ENCODE measurements at places on chromosomes 2 and 18. TPM values are rescaled to one million over a fixed set of nuclear protein-coding genes. Genes with fewer than 3 reads are reported as not detected.

Gene ALPP
- total RNA-seq: not detected

Gene MC2R
- total RNA-seq: not detected

Gene TRPM8
- not detected for total RNA-seq

Gene NDUFAF7
- 19.1 TPM for total RNA-seq

Gene TAF4B
- 10.4 TPM for total RNA-seq

Gene ITPRID2
- total RNA-seq: 42.5 TPM

Gene CSRNP3
- total RNA-seq: not detected

Gene ATP8B1
- total RNA-seq: not detected

Gene NEMP2
- total RNA-seq: 23.6 TPM

Gene RGPD4
- total RNA-seq: not detected

Gene TMEM198
- 0.46 TPM for total RNA-seq

Gene DSG4
- not detected for total RNA-seq

Gene SH3RF3
- total RNA-seq: 0.43 TPM

Gene ARMC9
- total RNA-seq: 0.51 TPM

Gene RUFY4
- total RNA-seq: 0.88 TPM

Gene TUBA4B
- total RNA-seq: not detected

Gene MAT2A
- total RNA-seq: 243 TPM

Gene HOXD4
- total RNA-seq: not detected

Gene RSAD2
- 12.7 TPM for total RNA-seq

Gene LANCL1
- total RNA-seq: 30.1 TPM

Gene PIEZO2
- not detected for total RNA-seq

Gene IFIH1
- total RNA-seq: 23.1 TPM

Gene PSD4
- 287 TPM for total RNA-seq

Gene CFAP53
- 0.45 TPM for total RNA-seq

Gene MROH2A
- total RNA-seq: not detected

Gene TBR1
- total RNA-seq: not detected

Gene NCKAP5
- total RNA-seq: not detected

Gene HOXD12
- not detected for total RNA-seq

Gene RALB
- total RNA-seq: 62.9 TPM

Gene RGPD6
- 13.3 TPM for total RNA-seq

Gene SLC30A3
- total RNA-seq: 0.12 TPM

Gene REL
- 22.2 TPM for total RNA-seq

Gene HDHD2
- total RNA-seq: 44.7 TPM

Gene LOXHD1
- total RNA-seq: 0.13 TPM

Gene CD28
- total RNA-seq: 128 TPM

Gene EFR3B
- total RNA-seq: not detected

Gene ANO7
- 0.45 TPM for total RNA-seq

Gene IL1R2
- not detected for total RNA-seq

Gene POTEJ
- not detected for total RNA-seq

Gene CNTNAP5
- total RNA-seq: not detected

Gene CFC1
- total RNA-seq: not detected

Gene TMEM247
- not detected for total RNA-seq

Gene SLC19A3
- total RNA-seq: not detected

Data from activated naive CD4-positive, alpha-beta T cell treated with anti-CD3 and anti-CD28 coated beads, Interleukin-2, amount 10 ng/mL, durations not matched to agents 5 hours and 36 hours (primary cell).